H9 (cell line): ENCODE measurements at places on chromosomes 16 and 17. TPM values are rescaled to one million over a fixed set of nuclear protein-coding genes. Genes with fewer than 3 reads are reported as not detected.

DNA sequence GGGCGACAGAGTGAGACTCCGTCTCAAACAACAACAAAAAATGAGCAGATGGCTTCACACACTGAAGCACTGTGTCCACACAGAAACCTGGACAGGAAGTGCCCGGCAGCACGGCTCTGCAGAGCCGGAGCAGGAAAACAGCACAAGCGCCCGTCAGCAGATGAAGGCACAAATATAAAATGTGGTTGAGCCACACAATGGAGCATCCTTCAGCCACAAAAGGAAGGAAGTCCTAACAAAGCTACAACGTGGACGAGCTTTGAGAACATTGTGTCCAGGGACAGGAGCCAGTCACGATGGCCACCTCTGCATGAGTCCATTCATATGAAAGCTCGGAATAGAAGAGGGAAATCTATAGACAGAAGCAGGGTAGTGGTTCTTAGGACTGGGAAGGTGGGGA is 15.7 kb downstream of the RHBDF2 start:
- peaks cover 10% of the 10 kb centered on the region; the same call in 1 of the 2 replicates for H3K36me3 ChIP-seq
- H3K4me3 ChIP-seq, result no peak overlapping the region
- H3K4me1 ChIP-seq, result no peaks in the 10 kb centered on the region
- DNase-seq, result no peak

DNA sequence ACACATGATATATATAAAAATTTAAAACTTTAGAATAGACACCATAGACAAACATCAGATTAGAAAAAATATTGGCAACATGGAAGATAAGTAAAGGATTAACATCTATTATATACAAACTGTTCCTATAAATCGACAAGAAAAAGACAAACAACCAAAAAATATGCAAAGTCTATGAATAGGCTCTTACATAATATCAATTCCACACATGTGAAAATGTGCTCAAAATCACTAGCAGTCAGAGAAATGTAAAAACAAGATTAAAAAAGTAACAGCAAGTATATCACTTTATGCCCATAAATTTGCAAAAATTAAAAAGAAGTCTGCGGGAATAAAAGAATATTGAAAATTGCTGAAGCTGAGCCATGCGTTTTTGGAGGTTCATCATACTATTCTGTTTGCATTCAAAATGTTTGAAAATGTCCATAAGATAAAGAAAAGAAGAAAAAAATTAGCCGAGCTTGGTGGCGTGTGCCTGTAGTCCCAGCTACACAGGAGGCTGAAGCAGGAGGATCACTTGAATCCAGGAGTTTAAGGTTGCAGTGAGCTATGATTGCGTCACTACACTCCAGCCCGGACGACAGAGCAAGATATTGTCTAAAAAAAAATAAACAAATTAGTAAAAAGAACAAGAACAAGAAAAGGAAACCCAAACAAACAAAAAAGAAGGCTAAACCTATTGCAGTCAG is 11.2 kb upstream of the ERN2 start:
- no peaks in the 10 kb centered on the region for H3K4me1 ChIP-seq
- H3K36me3 ChIP-seq, result peaks cover 6% of the 10 kb centered on the region; the same call in 1 of the 2 replicates
- no peak overlapping the region for H3K27ac ChIP-seq
- no peak for DNase-seq

- no peaks in the 10 kb centered on the region for H3K27me3 ChIP-seq
- H3K4me1 ChIP-seq, result no peaks in the 10 kb centered on the region; the same call in 1 of the 2 replicates
- no peak for DNase-seq
- no peaks in the 10 kb centered on the region for H3K36me3 ChIP-seq
- no peak overlapping the region for H3K4me3 ChIP-seq
These were observed 1.6 kb downstream of the MPO start for GRCh38 chr17:58279016-58279711.

The ITGAL gene
- total RNA-seq, result not detected in 2 replicates

The C16orf54 gene
- not detected in 2 replicates for total RNA-seq

GRCh38 chr17:15457723-15458094 is 9.7 kb downstream of the CDRT4 start:
- H3K4me3 ChIP-seq, result no peak overlapping the region
- H3K27me3 ChIP-seq, result no peaks in the 10 kb centered on the region
- no peak overlapping the region for H3K27ac ChIP-seq
- peaks cover 22% of the 10 kb centered on the region for H3K36me3 ChIP-seq

DNA sequence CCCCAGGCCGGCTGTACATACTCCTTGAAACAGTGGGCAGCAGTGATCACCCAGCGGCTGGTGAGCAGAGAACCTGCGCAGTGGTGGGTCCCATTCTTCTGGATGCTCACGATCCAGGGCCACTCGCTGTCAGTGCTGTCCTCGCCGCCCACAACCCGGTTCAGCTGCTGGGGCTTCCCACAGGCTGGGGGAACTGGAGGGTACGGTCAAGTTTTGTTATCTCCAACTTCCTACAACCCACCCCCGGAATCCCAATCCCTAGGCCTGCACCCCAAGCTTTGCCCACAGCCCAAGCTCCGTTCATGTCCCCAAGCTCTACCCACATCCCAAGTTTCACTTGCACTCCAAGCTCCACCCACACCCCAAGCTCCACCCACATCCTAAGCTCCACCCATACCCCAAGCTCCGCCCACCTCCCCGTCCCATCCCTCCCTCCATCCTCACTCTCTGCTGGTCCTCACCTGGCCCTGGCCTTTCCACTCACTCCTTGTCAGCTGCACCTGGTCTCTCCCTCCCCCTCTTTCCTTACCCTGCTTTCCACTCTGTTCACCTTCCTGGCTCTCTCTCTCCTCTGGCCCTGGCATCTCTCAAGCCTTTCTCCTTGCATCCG is 1.8 kb downstream of the PRSS22 start:
- 0 out of 3 replicates have a peak overlapping the region, but pooled peaks have one; percentile 38 for H3K4me3 ChIP-seq
- H3K27ac ChIP-seq, result no peak overlapping the region
- peak; percentile 80 for DNase-seq
- H3K36me3 ChIP-seq, result no peaks in the 10 kb centered on the region; the same call in none of the 3 replicates

GRCh38 chr17:29061036-29061435 is 18.1 kb downstream of the PIPOX start:
- H3K27me3 ChIP-seq, result no peaks in the 10 kb centered on the region
- peaks cover 4% of the 10 kb centered on the region for H3K36me3 ChIP-seq
- no peak for DNase-seq
- no peak overlapping the region for H3K27ac ChIP-seq

The MEFV gene
- not detected in 2 replicates for total RNA-seq

- peak; percentile 16 for DNase-seq
- H3K4me3 ChIP-seq, result 0 out of 3 replicates have a peak overlapping the region, but pooled peaks have one; percentile 38
These were observed 222.5 kb downstream of the C16orf78 start for GRCh38 chr16:49596068-49596467.

- peaks cover 6% of the 10 kb centered on the region; the same call in 1 of the 2 replicates for H3K36me3 ChIP-seq
- no peaks in the 10 kb centered on the region for H3K27me3 ChIP-seq
- no peaks in the 10 kb centered on the region; the same call in 1 of the 2 replicates for H3K4me1 ChIP-seq
- peak; percentile 77 for DNase-seq
These were observed 34.7 kb downstream of the SBK1 start for GRCh38 chr16:28326881-28327610.

- DNase-seq, result peak; percentile 2
- no peak overlapping the region for H3K4me3 ChIP-seq
- no peaks in the 10 kb centered on the region for H3K36me3 ChIP-seq
- H3K27ac ChIP-seq, result no peak overlapping the region
These were observed 41.0 kb downstream of the MRPS23 start for GRCh38 chr17:57808882-57809281.

The TMEM186 gene
- total RNA-seq, result 8.6 and 9.6 TPM in 2 replicates

The MYH1 gene
- total RNA-seq, result not detected in 2 replicates

- no peak overlapping the region for H3K27ac ChIP-seq
- no peaks in the 10 kb centered on the region for H3K27me3 ChIP-seq
- H3K4me1 ChIP-seq, result no peaks in the 10 kb centered on the region
- no peak overlapping the region for H3K4me3 ChIP-seq
- H3K36me3 ChIP-seq, result no peaks in the 10 kb centered on the region; the same call in 1 of the 3 replicates
- DNase-seq, result no peak
These were observed 53.2 kb downstream of the CPPED1 start for GRCh38 chr16:12750554-12750918.

The TBX2 gene
- not detected in 2 replicates for total RNA-seq

DNA sequence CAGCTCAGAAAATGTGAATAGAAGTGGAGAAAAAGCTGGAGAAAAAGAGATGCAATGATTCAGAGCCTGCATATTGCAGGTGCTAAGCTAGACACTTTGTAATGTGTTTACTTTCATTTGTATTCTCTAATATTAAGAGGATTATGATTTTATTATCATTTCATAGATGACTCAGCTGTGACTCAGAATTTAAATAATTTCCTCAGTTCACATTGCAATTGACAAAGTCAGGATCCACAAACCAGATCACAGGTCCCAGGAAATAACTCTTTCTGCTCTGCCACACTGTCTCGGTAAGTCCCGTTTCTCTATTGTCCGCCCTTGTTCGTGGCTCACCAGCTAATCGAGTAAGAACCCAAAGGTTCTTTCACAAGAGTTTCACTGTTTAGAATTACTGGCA is 235.4 kb upstream of the MON1B start:
- no peak overlapping the region for H3K27ac ChIP-seq
- H3K4me3 ChIP-seq, result no peak overlapping the region
- no peaks in the 10 kb centered on the region for H3K4me1 ChIP-seq
- peaks cover 8% of the 10 kb centered on the region; the same call in 1 of the 2 replicates for H3K36me3 ChIP-seq
- H3K27me3 ChIP-seq, result no peaks in the 10 kb centered on the region

DNA sequence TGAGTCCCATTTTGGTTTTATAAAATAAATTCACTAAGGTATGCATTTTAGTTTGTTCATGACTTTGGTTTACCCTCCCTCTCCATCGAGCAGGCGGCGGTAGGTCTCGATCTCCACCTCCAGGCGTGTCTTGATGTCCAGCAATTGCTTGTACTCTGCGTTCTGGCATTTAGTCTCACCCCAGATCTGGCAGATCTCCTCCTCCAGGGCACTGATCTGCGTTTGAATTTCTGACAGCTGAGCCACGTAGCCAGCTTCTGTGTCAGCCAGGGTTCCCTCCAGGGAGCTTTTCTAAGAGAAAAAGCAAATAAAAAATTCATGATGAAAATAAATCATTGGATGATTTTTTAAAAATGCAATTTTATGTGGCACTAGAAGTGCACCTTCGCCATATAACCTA is 4.2 kb downstream of the KRT24 start:
- no peaks in the 10 kb centered on the region for H3K36me3 ChIP-seq
- H3K4me3 ChIP-seq, result no peak overlapping the region
- H3K4me1 ChIP-seq, result no peaks in the 10 kb centered on the region
- H3K27me3 ChIP-seq, result no peaks in the 10 kb centered on the region

DNA sequence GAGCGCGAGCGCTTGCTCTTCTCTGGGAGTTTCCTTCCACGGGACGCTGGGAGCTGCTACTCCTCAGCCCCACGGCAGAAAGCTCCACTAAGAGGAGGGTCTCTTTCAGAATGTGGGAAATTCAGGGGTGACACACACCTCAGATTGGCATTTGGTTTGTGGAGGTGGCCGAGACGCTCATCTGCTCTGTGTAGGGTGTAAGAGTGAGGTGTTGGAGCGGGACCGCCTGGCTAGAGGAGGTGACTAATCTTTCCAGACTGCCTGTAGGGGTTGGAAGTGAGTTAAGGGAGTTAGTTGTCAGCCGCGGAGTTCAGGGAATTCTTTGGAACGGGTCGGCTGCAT is 735 bp downstream of the PSMD11 start:
- H3K4me3 ChIP-seq, result peak overlapping the region; percentile 95
- H3K27ac ChIP-seq, result no peak overlapping the region
- DNase-seq, result peak; percentile 46
- no peaks in the 10 kb centered on the region for H3K4me1 ChIP-seq

The CCL7 gene
- total RNA-seq, result not detected in 2 replicates

- H3K27ac ChIP-seq, result no peak overlapping the region
- H3K4me1 ChIP-seq, result no peaks in the 10 kb centered on the region
- DNase-seq, result no peak
- H3K27me3 ChIP-seq, result no peaks in the 10 kb centered on the region
These were observed 167.6 kb downstream of the CNTNAP4 start for GRCh38 chr16:76444832-76445231.

DNA sequence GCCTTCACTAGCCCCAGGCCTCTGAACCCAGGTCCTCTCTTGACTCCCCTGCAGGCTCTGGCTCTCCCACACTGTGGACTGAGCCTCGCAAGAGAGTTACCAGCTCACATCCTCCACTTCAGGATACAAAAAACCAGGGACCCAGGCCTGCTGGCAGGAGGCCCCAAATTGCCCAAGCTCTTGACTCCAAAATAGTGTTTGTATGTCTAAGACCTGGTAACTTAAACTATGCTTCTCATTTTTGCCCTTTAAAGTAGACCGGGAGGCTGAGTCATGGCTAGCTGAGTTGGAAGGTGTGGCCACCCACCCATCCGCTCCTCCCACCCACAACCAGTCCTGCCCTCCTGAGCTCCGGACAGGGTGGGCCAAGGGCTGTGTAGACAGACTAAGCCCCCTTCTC is 250.0 kb downstream of the SOX9 start:
- no peak overlapping the region for H3K27ac ChIP-seq
- no peaks in the 10 kb centered on the region for H3K36me3 ChIP-seq
- no peak for DNase-seq
- H3K27me3 ChIP-seq, result no peaks in the 10 kb centered on the region

DNA sequence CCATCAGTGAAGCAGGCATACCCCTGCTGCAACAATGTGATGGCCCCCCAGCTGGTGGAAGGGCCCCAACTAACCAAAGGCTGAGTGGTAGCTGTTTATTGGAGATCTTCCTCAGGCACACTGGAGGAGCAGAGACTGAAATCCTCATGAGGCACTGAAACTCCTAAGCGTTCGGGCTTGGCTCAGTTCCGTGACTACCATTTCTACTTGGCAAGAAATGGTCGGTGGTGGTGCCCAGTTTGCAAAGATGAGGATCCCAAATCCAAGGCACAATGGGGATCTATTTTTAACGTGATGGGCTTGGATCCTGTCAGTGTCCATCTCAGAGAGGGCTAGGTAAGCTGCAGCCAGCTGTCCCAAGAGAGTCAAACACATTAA is 82.8 kb downstream of the TNFRSF13B start:
- H3K27ac ChIP-seq, result no peak overlapping the region
- no peaks in the 10 kb centered on the region for H3K27me3 ChIP-seq
- no peak overlapping the region for H3K4me3 ChIP-seq

GRCh38 chr17:41666237-41666641 is 22.4 kb upstream of the EIF1 start:
- no peaks in the 10 kb centered on the region for H3K36me3 ChIP-seq
- no peaks in the 10 kb centered on the region; the same call in 1 of the 2 replicates for H3K4me1 ChIP-seq
- H3K4me3 ChIP-seq, result peak overlapping the region; percentile 73
- peaks cover 3% of the 10 kb centered on the region; the same call in 1 of the 2 replicates for H3K27me3 ChIP-seq
- DNase-seq, result no peak

The ZG16B gene
- total RNA-seq, result not detected in 2 replicates

- no peak for DNase-seq
- H3K36me3 ChIP-seq, result peaks cover 47% of the 10 kb centered on the region
- H3K4me3 ChIP-seq, result no peak overlapping the region
- H3K27me3 ChIP-seq, result no peaks in the 10 kb centered on the region
- no peaks in the 10 kb centered on the region; the same call in 1 of the 2 replicates for H3K4me1 ChIP-seq
- H3K27ac ChIP-seq, result no peak overlapping the region
These were observed 21.3 kb downstream of the SBK1 start for GRCh38 chr16:28313587-28313986.

- no peaks in the 10 kb centered on the region for H3K4me1 ChIP-seq
- H3K36me3 ChIP-seq, result no peaks in the 10 kb centered on the region
These were observed 1.6 kb downstream of the PPY start for GRCh38 chr17:43940630-43941029.

GRCh38 chr16:71354156-71354555 is 4.4 kb upstream of the CALB2 start:
- H3K36me3 ChIP-seq, result no peaks in the 10 kb centered on the region
- H3K4me1 ChIP-seq, result no peaks in the 10 kb centered on the region
- no peak for DNase-seq

- H3K4me3 ChIP-seq, result no peak overlapping the region
- no peaks in the 10 kb centered on the region for H3K27me3 ChIP-seq
- peaks cover 16% of the 10 kb centered on the region; the same call in 2 of the 3 replicates for H3K36me3 ChIP-seq
These were observed 47.8 kb upstream of the RASL10B start for GRCh38 chr17:35683591-35683990.

The MYOCD gene
- 0.17 and 0.39 TPM in 2 replicates for total RNA-seq

The TEDC2 gene
- 40.7 and 45.4 TPM in 2 replicates for total RNA-seq

The TBC1D3H gene
- not detected in 2 replicates for total RNA-seq
